Right ventricle myocardium superior (tissue), 1 donor: ENCODE measurements at places on chromosomes 2 and 18. TPM values are rescaled to one million over a fixed set of nuclear protein-coding genes. Genes with fewer than 3 reads are reported as not detected.

DNA sequence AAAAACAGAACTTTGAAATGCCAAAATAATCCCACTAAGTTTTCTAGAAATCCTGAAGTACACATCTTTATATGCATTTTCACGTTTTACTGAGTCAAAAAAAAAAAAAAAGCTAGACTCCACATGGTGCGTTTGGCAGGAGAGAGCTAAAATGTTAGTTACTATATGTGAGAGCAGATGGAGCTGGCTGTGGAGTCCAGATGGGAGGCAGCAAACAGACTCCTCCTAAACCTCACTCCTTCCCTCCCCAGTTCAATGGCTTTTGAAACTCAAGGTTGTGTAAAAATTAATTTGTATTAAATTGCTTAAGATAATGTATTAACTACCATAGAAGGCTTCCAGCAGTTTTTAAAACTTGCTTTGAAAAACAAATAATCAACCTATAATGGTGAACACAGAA is 248.8 kb downstream of the AGPS start:
- DNase-seq = no peak

GRCh38 chr2:31922542-31923408 is 88.0 kb downstream of the MEMO1 start:
- DNase-seq = no peak

- DNase-seq = no peak
These were observed 173.7 kb upstream of the HNRNPA3 start for GRCh38 chr2:177038787-177039484.

- peak; percentile 74 for DNase-seq
These were observed 1.1 kb downstream of the RNF103 start for GRCh38 chr2:86622519-86623042.

CAPN14 gene
- total RNA-seq = 0.32 TPM
